ENCODE measurements at places on chromosomes 4 and X.

DNA sequence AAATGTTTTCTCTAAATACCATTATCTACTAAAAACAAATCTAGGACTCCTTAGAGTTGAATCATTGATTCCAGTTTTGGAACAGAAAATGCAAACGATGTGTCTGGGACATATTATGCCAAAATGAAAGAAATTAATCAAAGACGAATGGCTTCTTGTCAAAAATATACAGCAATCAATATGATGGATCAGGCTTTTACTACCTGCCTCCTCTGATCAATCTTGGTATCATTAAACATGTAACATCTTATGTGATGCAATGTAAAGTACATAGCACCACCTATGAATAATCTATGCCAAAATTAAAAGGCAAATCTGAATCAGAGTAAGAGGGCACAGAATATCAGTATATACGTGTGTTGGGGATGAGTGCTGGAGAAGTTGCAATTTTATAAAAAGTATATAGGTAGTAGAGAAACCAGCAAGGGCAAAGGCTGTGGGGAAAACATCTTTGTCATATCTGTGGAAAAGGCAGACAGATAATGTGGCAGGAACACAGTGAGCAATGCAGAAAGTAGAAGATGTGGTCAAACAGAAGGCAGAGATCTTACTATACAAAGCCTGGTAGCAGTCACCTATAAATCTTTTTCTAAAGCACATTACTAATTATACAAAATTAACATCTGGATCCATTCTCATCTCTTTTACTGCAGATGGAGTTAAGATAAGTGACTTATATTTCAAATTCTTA, 152.7 kb downstream of the ANTXR2 start:
- no peak for DNase-seq

- no peak for DNase-seq
Measured at GRCh38 chr4:154660052-154660451, 47.6 kb upstream of the FGG start.

GRCh38 chr4:172826346-172826745, 342.3 kb upstream of the GALNT7 start:
- no peak for DNase-seq

- DNase-seq = no peak
Measured at GRCh38 chrX:20965270-20966044, 408.8 kb upstream of the CNKSR2 start.

GRCh38 chr4:53748328-53748772, 157.1 kb upstream of the LNX1 start:
- DNase-seq = no peak

- no peak for DNase-seq
Measured at GRCh38 chr4:52576326-52576725, 82.8 kb downstream of the USP46 start.

DNA sequence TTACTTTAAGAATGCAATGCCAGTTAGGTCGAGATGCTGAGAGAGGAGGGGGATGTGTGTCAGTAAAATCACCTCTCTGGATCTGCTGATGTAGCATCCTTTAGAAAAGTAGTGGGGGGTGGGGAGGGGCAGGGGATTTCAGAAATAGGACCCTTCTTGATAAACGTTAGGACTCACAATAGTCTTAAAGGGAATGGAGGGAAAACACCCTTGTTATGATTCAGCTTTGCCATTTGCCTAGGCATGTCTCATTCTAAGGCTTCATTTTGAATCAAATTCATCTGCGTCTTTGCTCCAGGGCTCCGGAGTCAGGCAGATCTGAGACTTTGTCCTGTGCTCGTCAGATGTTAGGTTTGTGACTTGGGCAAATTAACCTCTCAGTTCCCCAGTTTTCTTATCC, 879 bp downstream of the SH2D1A start:
- DNase-seq = peak; percentile 43

DNA sequence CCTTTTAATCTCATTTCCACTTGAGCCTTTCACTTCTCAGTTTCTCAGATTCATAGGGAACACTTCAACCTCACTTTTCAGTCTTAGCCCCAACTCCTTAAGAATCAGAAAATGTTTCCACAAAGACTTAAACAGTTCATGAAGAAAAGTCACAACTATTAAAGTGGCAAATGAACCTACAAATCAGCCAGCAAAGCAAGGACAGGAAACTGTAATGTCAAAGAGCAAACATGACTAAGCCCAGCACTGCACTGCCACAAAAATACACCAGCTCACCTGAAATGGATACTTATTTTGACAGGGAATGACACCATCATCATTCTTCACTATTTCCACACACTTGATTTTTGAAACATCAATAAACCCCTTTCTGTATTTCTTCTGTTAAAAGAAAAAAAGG, 41.8 kb upstream of the TXK start:
- DNase-seq = no peak

- DNase-seq = peak; percentile 39
Measured at GRCh38 chrX:101550362-101550750, at the start of gene ARMCX1. TSS of gene ARMCX1 (plus strand) at chrX:101550547. CDS start at chrX:101552931, 2,384 bp downstream.

Data from activated CD8-positive, alpha-beta memory T cell treated with anti-CD3 and anti-CD28 coated beads, Interleukin-2, amount 50 U/mL, for 4 hours (primary cell).